ENCODE measurements at places on chromosomes 1 and 21.

GRCh38 chr1:15940110-15941043 lies 35.5 kb downstream of the ZBTB17 start:
- no peak for DNase-seq

- no peak for DNase-seq
These were observed 176.9 kb upstream of the LMO4 start for GRCh38 chr1:87151500-87152421.

GRCh38 chr21:15425049-15425448 lies 304.7 kb upstream of the USP25 start:
- DNase-seq, result no peak

DNA sequence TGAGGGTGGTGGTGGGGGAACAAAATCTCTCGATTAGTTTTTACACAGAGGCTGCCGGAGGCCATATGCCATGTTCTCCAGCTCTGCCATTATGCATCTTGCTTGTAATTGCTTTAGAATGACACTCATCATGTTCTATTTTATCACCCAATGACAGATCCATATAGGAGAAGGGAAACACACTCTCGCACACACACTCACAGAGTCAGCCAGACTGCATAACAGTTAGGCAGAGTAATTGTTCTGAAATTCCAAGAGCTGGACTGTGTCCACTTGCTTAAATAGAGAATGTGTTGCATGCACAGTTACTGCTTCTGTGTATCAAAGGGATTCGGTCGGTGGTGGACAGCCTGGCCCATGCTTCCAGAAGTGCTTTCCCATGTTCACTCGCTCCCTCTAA lies 30.6 kb downstream of the KCND3 start:
- no peak for DNase-seq

DNA sequence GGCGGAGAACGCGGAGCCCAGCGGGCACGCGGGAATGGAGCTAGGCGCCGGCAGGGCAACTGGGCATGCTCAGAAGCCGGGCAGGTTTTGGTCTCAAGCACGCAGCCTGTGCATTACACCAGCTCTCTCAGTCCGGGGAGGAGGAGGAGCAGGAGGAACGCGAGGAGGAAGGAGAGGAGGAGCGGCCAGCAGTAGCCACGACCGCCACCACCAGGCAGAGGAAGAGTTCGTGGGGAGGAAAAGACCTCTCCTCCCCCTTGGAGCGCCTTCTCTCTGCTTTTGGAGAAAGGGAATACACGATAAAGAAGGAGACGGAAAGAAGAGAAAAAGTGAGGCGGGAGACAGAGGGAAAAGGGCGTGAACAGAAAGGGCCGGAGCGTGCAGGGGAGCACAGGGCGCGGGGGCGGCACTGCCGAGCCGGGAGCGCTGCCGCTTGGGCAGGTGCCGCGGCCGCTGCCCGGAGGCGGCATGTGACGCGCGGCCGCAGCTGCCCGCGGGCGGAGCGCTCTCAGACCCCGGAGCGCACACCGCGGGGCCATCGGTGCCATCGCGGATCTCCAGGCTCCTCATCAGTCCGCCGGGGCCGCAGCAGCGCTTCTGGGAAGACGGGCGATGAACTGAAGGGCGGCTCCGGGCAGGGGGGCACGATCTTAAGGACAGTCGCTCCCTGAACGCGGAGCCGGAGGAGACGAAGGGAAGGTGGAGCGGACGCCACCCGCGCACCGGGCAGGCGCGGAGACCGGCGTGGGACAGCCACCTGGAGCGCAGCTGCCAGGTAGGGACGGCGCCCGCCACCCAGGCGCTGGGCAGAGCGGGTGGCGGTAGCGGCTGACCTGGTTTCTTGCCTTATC lies at the start of gene CHRM3:
Gene CHRM3 (plus strand): TSS at position 116 of the 851 bp plus-strand sequence. CDS start 520,884 bp downstream, outside the sequence.
- DNase-seq, result no peak

- no peak for DNase-seq
These were observed 16.6 kb upstream of the DR1 start for GRCh38 chr1:93328809-93329760.

- DNase-seq, result no peak
These were observed 3.1 kb downstream of the OLIG2 start for GRCh38 chr21:33028773-33029384.

GRCh38 chr1:181251713-181252075 lies 163.2 kb downstream of the IER5 start:
- no peak for DNase-seq

- DNase-seq, result no peak
These were observed 111.5 kb downstream of the GRIK3 start for GRCh38 chr1:36922593-36923426.

GRCh38 chr1:228513236-228513900 lies 26.2 kb downstream of the RNF187 start:
- DNase-seq, result no peak

DNA sequence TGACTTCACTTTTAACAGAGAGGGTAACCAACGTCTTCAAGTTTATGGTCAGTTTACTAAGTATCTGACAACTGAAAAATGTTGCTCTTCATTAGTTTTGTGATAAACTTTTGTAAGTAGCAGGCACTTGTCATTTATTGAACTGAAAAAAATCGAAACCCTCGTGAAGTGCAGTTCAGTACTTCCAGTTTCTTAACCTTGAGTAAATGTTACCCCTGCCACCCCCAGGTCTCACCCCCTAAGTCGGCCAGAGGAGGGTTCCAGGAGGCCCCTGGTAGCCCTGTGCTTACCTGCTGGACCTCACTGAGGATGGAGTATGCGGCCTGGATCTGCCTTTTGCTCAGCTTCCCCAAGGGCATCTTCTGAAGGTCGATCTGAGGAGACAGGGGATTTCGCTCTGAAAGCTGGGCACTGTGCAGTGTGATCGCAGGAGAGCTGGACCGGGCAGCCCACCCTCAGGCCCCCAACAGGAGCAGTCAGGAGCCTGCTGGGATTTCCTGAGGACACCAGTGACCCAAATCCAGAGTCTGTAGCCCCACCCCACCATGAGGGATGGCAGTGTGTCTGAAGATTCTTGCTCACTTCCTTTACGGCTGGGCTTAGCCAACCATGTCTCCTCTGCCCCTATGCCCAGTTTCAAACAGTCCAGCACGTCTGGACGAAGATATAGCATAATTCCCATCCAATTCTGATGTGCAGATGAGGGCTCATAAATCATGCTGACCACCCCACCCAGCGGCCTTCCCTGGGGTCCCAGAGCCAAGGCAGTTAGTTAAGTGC lies 37.6 kb downstream of the PARP1 start:
- DNase-seq, result no peak

DNA sequence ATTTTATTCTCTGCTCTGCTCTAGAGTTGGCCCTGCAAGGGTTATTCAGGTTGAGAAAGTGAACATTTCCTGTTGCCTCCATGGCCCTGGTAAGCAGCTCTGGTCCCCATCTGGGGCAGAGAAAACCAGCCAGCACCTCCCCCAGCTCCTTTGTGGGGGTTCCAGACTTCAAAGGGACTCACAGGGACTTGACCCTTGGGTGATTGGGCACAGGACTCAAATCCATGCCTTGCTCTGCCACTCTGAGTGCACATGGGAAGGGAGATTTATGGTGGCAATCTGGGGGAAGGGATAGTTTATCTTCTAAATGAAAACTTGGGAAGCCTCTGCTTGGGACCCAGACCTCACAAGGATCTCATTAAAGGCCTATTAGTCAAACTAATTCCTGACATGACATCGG lies 212.8 kb downstream of the FOXD2 start:
- DNase-seq, result no peak

GRCh38 chr1:72137656-72138055 lies 144.7 kb downstream of the NEGR1 start:
- DNase-seq, result no peak

DNA sequence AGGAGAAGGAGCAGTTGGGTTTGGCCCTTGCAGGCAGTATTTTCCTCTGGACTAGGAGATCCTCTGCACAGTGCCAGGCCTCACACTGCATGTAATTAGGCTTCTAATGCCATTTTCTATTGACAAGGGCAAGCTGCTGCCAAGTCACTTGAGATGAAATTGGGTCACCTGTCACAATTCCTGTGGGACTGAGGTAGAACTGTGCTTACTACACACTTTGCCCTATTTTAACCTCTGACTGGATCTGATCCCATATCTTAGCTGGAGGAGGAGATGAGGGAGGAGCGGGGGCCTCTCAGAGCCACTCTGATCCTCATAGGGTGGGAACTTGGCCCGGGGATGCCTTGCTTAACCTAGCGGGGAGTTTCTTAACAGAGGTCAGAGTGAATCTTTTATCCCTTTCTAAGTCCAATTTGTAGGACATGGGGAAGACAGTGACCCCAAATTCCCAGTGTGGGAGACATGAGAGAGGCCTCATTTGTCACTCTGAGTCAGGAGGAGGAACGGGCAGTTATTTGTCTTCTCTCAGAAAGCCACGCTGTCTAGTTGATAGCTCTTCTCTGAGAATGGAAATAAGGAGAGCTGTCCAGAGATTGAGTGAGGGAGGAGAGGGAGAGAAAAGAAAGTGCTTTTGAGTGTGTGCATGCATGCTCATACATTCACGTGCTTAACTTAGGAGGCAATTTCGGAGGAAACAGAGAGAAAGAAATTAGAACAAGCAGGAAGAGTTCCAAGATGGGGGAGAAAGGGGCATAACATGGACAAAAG lies 121.3 kb downstream of the CACNA1E start:
- DNase-seq, result no peak

DNA sequence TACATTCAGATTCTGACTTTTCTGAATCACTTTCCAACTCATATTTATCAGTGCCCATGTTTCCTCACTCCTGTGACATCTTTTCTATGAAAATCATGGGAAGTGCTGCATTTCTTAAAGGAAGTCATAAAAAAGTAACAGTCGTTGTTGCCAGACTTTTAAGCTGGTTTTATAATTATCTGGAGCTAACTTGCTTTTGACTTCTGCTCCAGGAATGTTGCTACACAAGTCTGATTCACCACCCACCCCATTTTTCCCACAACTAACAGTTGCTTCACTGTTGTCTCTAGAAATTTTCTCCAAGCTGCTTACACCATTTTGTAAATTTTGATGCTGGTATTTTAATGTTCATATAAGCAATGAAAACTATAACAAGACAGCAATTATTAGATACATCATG lies 12.2 kb downstream of the FCRLB start:
- DNase-seq, result no peak

All from activated CD4-positive, alpha-beta T cell treated with anti-CD3 and anti-CD28 coated beads, Interleukin-2, amount 50 U/mL, for 24 hours (primary cell).